Activated CD4-positive, alpha-beta T cell treated with anti-CD3 and anti-CD28 coated beads for 48 hours (primary cell): ENCODE measurements at places on chromosomes 7 and 10.

DNA sequence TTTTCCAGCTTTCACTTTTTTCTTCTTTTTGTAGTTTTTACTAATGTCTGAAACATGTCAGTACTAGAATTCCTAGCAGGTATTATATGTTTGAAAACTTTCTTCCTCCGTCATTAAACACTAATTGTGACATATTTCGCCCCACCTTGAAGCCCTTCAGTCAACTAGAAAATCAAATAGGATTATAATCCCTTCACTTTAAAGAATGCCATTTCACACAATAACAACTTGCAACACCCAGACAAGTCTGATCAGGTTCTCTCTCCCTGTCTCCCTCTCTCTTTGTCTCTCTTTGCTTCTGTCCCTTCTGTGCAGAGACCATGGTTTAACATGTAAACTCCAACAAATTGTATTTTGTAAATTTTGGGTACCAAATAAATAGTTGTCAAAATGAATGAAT is 373.5 kb downstream of the SEMA3D start:
- no peak for DNase-seq

DNA sequence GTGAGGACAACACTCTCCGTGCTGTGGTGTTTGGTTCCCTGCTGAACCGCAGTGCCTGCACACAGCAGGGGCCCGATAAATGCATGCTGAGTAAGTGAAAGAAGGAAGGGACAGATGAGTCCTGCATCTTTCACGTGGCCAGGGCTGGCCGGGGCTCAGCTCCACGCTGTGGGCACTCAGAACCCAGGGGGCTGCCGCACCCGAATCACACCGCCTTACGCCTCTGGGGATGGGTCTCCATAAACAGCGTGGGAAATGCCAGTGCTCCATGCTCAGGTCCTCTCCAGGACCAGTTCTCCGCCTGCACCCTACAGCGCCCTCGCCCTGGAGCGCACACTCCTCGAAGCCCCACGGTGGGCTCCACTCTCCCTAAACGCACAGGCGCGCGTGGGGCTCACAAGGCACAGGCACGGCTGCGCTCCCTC is 38.1 kb downstream of the RASGEF1A start:
- DNase-seq = peak; percentile 10

- DNase-seq = peak; percentile 6
These were observed at the start of gene PLXDC2 for GRCh38 chr10:19816411-19817230. Gene PLXDC2 (plus strand): TSS chr10:19816432.

DNA sequence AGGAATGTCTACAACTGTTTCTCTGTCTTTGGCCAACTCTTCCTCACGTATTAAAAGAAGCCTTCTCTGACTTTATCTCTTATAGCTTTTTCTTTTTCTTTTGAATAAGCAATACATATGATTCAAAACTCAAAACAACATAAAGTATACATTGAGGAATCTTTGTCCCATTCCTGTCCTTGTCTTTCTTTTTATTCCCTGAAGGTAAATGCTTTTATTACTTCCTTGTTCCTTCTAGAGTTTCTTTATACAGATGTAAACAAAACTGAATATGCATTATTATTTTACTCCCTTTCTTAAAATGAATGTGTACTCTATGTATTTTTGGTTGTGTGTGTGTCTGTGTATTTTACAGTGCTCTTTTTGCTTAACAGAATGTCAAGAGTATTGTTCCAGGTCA is 170.1 kb downstream of the CHN2 start:
- no peak for DNase-seq

- DNase-seq = no peak
These were observed 208.5 kb downstream of the FOXP2 start for GRCh38 chr7:114623146-114623545.

DNA sequence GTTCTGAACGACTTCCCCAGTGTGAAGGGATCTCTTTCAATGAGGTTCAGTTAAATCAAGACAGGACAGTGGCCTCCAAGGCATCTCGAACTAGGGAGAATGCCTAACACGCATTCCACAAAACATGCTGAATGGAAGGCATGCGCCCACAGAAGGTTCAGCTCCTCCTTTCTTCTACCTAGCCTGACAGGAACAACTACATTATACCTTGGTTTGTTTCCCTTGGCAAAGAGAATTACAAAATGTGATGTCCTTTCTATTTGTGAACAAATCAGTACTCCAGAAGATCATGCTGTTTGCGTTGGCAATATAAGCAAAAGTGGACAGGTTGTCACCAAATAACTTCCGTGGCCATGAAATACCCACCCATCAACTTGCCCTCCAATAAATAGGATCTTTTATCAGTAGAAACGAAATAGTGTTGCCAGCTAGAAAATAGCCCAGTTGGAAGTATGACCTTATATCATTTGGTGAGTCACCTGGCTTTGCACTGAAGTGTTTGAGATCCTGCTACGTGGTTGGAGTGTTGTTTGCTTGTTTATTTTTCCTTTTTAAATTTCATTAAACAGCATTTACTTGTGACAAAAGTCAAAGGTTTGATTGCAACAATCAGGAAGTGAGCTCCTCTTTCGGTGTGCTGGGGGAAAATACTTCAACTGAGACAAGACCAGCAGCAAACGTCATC is 117.0 kb upstream of the FAM204A start:
- DNase-seq = no peak

- DNase-seq = no peak
These were observed 54.8 kb downstream of the RAPGEF5 start for GRCh38 chr7:22302193-22302592.

DNA sequence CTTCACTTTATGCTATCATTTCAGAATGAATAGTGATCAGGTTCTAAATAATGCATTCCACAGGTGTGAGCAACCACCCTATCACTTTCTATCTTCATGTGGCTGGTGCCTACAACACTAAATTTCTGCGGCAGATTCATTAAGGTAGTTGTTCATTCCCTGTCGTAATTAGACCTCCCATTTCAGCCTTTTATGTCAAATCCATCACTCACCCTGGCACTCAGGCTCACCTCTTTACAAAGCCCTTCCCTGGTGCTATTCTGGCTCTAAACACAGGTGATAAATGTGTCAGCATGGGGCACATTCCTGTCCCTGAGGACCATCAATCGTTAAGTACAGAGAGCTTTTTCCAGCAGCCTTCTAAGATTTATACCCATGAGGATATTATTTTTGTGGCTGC is 300.0 kb upstream of the C7orf33 start:
- DNase-seq = no peak

GRCh38 chr10:90788968-90789367 is 68.9 kb downstream of the HTR7 start:
- DNase-seq = no peak

- peak; percentile 8 for DNase-seq
These were observed 220.3 kb downstream of the PHTF2 start for GRCh38 chr7:78018641-78019446.

GRCh38 chr7:1693419-1693990 is 23.4 kb downstream of the ELFN1 start:
- DNase-seq = no peak

GRCh38 chr10:53534428-53534827 is 761.8 kb upstream of the MBL2 start:
- DNase-seq = no peak

DNA sequence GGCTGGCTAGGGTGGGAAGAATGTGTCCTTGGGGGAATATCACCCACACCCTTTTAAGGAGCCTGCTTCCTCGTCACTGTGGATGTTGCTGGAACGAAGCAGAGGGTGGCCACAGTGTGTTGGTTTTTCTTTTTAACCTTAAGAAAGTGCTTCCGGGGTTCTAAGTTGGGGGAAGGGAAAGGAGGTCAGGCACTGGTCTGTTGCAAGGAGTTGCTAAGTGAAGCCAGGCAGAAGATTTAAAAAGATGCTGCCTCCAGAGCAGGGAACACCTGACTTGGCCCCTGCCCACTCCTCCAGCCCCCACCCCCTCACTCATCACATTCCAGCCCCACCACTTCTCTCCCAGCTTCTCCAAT is 213.1 kb downstream of the EMX2 start:
- no peak for DNase-seq

DNA sequence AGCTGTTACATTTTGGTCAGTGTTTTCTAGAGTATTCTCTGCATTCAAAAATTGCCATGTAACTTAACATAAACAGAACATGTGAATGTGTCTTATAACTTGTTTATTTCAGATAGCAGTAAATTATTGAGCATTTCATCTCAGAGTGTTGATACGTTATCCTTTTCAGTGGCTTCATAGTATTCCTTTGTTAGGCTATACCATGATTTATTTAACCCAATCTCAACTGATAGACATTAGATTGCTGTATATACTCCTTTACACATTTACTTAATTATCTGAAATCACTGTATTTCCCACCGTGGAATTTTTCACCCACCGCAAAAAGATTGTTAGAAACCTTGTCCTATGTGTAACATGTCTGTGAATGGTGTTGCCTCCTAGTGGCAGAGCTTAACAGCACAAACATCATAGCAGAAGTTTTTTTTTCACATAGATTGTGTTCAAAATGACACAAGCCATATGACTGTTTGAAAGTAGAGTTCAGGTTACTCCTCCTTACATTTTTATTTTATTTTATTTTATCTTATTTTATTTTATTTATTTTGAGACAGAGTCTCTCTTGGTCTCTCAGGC is 21.4 kb downstream of the SLF2 start:
- DNase-seq = no peak

- DNase-seq = no peak
These were observed 25.9 kb downstream of the DGKI start for GRCh38 chr7:137820677-137821420.

DNA sequence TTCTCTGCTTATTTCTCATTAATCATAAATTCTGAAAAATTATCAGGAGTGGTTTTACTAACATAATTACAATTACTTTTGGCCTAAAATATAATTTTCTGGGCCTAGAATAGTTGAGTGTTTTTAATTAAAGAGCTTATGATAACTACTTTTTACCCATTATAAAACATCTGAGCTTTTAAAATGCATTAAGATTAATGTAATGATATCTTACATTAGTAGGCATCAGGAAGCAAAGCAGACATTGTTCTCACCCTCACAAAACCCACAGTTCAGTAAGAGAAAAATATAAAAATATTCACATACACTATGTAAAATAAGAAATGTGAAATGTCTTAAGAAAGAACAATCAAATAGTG is 443.7 kb upstream of the SEMA3A start:
- DNase-seq = no peak

DNA sequence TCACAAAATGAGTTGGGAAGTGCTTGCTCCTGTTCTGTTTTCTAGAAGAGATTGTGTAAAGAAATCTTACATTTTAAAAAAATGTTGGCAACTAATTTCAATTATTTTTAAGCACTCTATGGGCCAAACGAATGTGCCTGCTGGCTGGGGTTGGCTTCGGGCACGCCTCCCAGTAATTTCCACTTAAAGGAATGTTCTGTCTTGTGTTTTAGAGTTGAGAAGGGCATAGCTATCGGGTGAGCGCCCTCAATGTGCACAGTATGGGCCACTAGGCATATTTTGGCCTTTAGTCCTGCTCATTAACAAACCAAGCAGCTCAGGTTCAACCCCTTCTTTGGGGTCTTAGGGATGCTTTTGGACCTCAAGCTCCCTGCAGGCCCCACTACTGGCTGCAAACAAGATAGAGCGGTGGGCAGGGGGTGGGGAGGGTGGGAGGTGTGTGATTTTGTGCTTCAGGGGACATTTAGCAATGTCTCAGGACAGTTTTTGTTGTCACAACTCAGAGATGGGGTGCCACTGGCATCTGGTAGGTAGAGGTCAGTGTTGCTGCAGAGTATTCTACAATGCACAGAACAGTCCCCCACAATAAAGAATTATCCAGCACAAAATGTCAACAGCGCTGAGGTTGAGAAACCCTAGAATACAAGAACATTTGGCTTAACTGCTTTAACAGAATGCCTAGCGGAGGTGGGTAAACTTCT is 40.7 kb downstream of the TACC2 start:
- DNase-seq = no peak

GRCh38 chr10:115093286-115093775 is at the start of gene ATRNL1:
Gene ATRNL1 (plus strand): TSS chr10:115093365. CDS start chr10:115093751, 386 bp downstream.
- DNase-seq = peak; percentile 9

- DNase-seq = no peak
These were observed 78.2 kb downstream of the FAM53B start for GRCh38 chr10:124665980-124666379.

- DNase-seq = no peak
These were observed 37.8 kb downstream of the DPCD start for GRCh38 chr10:101625821-101626412.

DNA sequence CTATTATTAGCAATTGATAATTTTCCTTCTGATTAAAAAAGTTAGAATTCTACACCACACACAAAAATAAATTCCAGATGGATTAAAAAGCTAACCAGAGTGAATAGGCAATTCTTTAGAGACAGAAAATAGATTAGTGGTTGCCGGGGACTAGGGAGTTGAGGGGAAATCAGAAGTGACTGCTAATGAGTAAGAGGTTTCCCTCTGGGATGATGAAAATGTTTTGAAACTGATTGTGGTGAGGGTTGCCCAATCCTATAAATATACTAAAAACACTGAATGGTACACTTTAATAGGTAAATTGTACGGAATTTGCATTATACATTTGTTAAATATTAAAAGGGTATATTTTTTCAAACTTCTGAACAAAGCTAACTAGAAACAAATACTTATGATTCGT is 214.9 kb downstream of the GPAM start:
- DNase-seq = no peak

DNA sequence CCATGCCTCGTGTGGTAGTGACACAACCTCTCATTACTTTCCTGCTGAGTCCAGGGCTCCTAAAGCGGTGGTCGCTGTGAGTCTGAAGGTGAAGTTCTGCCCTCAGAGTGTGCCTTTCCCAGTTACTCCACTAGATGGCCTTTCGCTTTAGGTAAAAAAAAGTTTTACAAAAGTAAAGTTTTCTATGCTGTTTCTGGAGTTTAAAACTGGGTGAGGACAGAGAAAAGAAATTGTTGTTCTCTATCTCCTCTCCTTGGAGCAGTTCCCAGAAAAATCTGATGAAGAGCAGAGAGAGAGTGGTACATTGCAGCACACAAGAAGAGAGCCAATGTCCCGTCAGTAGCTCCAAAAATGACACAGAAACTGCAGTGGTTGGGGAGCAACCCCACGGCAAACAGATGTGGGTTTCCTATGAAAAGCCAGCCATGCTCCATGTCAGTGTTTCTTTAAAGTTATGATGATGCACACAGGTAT is 257.1 kb downstream of the GLI3 start:
- DNase-seq = peak; percentile 5

GRCh38 chr10:851901-852300 is 79.6 kb downstream of the LARP4B start:
- no peak for DNase-seq

GRCh38 chr7:70573071-70573661 is 558.8 kb upstream of the GALNT17 start:
- no peak for DNase-seq

GRCh38 chr7:158910254-158911053 is 54.1 kb downstream of the DYNC2I1 start:
- DNase-seq = no peak

DNA sequence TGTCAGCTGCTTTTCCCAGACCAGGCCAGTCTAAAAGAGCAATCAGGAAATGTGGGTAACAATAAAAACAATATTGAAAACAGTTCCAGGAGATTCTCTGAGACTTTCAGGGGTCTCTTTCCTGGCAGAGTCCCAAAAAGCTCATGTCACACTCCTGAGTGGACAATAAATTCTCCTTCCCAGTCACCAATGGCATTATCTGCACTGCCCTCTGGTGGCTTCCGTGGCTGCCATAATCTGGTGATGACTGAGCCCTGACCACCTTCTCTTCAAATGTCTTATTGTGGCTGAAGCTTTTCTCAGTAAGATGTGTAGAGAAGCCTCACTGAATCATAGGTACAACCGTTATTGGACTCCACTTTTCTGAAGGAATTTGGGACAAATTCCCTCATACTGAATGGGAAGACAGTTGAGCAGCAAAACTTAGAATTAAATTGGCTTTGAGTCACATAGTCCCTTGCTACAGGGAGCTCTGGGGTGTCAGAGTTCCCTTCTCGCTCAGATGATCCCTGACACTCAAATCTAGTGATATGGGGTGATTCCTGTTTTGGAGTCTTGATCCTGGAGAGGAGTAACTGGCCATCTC is 24.4 kb upstream of the ASAH2 start:
- DNase-seq = peak; percentile 48

- DNase-seq = no peak
These were observed 221.7 kb upstream of the LYZL1 start for GRCh38 chr10:29067161-29067560.
